ENCODE measurements at places on chromosomes 7 and 10.

GRCh38 chr7:27156508-27156898 is at the start of gene HOXA7:
HOXA7 (minus strand) TSS chr7:27156675; CDS start chr7:27156545, 130 bp downstream.
- peak; percentile 39 for DNase-seq

GRCh38 chr10:56286096-56286495 is 75.0 kb downstream of the ZWINT start:
- no peak for DNase-seq

GRCh38 chr10:22029445-22030236 is 26.1 kb upstream of the DNAJC1 start:
- DNase-seq, result no peak

GRCh38 chr7:4800926-4801838 is 25.8 kb downstream of the AP5Z1 start:
- no peak for DNase-seq

DNA sequence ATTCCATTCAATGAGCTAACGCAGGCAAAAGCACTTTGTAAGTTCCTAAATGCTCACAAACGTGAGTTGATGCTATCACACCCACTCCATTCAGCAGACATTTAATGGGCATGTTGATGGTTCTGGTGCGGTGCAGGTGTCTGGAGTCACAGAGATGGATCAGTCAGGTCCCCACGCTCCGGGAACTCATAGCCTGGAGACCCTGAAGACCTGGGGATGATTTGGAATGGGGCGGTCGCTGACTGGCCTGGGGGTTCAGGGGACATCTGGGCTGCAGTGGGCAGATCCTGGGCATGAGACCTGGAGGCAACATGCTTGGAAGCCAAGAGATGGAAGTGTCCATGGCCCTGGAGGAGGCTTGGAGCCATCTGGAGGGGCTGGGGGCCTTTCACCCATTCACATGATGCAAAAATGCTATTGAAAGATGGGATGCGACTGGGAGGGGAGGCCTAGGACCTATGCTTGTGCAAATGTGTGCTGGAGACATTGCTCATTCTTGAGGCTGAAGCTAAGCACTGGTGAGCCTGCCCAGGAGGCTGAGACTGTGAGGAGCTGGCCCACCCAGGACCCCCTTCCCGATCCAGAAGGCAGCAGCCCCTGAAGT is 522.6 kb downstream of the GLRX3 start:
- DNase-seq, result no peak

DNA sequence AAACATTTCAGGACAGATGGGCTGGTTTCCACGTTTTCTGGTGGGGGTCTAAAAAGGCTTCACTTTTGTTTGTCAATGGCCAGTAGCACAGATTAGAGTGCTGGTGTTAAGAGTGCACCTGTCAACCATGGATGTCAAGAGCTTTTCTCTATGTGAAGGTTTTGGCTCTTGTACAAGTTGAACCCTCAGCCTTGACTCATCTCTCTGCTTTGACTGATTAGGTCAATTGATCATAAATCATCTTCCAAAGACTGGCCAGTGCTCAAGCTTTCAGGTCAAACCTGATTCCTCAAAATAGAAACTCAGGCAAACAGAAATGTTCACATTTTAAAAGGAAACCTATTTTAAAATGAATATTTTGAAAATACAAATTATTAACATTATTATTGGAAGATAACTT is 59.6 kb upstream of the SP4 start:
- no peak for DNase-seq

DNA sequence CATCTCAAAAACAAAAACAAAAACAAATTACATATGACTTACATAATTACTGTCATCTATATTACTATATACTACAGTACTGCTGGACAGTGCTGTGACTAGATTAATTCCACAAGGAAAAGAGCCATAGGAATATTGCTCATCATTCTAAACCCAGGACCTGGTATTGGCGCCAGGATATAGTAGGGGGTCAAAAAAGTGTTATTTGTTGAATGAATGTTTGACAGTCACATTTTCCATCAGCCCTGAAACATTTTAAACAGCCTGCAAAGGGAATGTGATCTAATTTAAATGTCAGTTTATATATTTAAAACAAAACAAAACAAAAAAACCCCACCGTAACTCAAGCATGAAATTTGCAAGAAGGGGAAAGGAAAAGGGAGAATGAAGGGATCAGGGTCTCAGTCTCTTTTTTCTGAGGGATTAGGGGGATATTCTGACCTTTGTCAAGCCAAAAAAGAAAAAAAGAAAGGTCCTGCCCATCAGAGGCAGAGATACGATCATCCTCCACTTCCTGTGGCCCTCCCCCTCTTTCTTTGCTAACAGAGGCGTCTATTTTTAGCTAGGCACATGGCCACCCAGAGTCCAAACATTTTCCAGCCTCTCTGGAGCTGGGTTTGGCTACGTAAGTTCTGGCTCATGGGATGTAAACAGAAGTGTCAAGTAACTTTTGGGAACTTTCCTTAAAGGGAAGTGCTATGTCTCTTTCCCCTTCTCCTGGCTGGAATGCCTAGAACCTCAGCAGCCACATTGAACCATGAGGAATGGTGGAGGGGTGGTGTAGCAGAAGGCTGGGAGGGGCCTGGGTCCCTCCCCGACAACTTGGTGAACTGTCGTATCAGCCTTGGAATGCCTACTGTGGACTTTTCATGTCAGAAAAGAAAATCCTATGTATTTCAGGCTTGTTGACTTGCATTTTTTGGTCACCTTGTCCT is 44.6 kb upstream of the DLG5 start:
- DNase-seq, result peak; percentile 83

- no peak for DNase-seq
Measured at GRCh38 chr7:149313981-149314380, 52.0 kb downstream of the ZNF783 start.

GRCh38 chr7:81248420-81248819 is 329.6 kb upstream of the SEMA3C start:
- no peak for DNase-seq

DNA sequence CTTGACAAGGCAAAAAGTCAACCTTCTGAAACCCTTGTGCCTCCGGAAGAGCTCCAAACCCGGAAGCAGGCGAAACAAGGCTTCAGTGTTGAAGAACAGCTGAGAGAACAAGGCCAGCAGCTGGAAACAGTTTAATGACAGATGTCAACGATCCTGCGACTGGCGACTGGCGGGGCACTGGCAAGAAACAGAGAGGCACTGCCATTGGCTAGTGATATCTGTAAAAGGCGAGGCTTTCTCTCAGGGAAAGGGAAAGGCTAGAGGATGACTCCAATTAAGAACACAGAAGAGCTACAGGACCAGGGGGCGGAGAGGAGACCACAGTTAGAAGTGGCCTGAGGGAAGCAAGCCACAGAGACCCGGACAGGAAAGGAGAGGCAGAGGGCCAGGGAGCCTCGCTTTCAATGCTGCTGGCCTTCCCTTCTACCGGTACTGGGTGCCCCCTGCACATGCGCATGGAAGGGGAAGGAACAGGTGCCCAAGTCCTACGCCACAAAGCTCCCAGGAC is 19.4 kb downstream of the ITGB1 start:
- no peak for DNase-seq

DNA sequence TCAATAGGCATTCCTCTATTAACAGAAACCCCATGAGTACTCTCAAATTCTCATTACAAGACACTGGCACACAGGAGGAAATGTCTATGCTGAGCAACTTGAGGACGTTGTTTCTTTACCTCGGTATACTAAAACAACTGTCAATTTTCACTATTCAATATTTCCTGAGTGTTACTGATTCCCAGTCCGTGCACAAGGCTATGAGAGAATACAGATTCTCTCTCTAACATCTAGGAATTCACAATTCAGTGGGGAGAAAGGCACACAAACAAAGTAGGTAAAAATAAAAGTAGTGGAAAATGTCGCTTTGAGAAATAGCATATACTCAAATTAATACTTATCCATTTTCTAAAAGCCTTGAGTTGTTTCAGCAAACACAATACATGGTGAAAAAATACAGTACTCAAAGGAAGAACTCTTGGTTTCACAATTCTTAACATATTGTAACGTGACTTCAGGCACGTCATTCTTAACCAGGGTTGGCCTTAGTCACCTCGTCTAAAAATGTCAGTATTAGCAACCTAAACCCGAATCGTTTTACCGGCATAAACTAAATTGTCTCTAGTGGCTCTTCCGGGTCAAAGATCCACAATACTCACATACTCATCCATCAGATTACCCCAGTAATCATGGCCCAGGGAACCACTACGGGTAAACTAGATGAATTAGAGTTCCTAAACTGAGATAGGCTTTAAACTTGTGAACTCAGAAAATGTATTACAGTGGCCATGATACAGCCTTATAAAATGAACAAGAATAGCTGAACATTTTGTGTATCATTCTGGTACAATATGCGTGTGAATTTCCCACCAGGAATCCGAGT is 1.5 kb downstream of the IPMK start:
- DNase-seq, result no peak

- DNase-seq, result no peak
Measured at GRCh38 chr7:119733127-119733879, 539.7 kb upstream of the KCND2 start.

DNA sequence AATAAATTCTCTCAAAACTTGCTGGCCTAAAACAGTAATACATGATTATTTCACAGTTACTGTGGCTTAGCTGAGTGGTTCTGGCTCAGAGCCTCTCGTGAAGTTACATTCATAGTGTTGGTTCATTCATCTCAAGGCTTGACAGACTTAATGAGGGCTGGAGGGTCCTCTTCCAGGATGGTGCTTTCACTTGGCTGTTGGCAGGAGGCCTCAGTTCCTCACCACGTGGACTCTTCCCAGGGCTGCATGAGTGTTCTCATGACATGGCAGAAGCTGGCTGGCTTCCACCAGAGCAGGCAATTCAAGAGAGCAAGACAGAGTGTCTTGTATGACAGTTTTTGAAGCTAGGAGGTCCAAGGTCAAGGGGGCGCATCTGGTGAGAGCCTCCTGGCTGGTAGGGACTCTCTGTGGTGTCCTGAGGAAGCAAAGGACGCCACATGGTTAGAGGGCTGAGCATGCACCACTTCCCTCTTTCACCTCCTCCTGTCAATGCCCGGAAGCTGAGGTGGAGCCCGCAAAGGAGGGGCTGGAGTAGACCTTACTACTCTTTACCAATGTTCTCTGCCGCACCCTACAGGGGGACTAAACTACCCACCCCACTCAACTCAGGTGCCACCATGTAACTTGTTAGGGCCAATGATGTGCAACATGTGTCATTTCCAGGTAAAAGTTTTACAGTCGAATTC is 58.2 kb upstream of the YAE1 start:
- no peak for DNase-seq

DNA sequence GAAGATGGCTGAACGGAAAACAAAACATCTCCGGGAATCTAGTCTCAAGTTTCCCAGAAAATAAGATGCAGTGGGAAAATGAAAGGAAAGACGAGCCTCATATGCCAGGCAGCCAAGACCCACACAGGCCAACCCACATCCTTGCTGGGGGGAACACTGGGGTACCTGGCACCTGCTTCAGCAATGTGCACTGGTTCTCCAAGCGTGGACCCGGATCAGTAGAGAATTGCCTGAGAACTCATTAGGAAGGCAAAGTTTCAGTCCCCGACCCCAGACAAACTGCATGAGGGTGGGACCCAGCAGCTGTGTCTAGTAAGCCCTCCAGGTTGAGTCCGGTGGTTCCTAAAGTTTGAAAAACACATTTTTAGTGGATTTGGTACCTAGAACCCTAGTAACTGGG is 18.4 kb downstream of the FAM53B start:
- no peak for DNase-seq

DNA sequence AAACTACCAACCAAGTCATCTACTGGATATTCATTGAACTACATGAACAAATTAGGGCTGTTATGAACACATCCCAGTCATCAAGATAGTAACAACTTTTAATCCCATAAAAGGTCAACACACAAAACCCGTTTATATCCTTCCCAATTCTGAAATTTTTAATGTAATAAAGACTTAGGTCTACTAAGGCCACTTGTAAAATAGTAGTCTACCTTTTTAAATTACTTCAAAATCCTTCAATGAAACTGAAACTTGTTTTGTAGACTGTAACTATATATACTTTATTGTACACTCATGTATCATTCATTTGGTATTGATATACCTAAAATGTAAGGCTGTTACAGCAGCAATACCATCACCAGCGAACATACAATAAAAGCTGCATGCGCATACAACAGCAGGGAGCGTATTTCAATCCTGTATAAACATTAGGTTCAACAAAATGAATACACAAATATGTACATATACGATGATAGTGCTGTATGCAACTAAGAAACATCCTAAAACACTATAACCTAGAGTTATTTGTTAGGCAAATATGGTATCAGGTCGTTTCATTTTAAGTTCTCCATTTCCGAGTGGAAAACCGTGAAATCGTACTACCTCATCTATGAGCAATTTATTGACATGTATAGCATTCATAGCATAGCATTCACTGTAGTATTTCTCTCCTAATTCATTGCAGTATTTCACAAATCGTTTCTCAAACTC is 973 bp downstream of the ATAD1 start:
- no peak for DNase-seq

- DNase-seq, result no peak
Measured at GRCh38 chr7:120743128-120743527, 114.8 kb downstream of the TSPAN12 start.

DNA sequence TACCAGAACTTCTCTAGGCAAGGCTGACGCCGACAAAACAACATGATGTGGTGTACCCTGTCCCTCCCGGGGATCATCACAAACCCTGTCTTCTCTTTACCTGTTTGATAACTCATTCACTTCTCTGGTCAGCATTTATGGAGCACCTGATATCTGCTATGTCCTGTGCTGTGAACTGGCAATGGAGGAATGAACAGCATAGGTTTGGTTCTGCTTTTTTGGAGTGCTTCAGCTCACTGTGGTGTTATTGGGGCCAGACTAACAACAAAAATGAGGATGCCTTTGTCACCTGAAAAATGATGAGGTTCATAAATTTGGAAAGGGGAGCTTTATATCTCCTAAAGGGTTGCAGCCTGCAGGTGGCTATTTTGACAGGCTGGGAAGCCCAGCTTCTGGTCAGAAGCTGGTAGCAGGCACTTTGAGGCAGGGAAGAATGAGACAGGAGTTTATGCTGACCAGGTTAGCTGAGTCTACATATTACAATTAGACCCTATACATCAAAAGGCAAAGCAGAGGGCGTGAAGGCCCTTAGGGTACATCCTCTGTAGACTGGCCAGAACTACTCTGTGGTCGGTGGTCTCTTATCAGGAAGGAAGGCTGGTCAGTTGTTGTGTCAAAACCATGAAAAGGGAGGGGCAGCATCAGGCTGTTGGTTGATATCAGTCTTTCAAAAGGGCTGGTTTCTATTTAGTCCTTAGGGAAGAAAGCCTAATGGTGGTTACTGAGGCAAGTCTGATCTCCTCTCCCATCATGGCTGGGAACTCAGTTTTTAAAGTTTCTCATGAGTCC is 42.3 kb downstream of the SH2D4B start:
- DNase-seq, result no peak

DNA sequence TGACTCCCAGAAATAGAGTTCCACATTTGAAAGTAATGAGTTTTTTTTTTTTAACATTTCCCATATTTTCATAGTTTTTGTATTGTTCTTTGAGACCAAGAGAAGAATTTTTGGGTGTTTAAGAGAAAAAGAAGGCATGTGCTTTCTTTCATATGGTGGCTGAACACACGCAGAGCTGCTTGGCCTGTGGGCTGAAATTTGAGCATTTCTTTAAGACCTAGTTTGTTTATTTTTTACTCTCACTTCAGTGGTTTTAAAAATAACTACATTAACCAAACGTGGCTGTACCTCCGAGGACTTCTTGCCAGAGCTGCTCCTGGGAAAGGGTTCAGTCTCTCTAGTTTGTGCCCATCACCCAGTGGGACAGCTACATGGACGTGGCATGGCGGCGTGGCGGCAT is 58.3 kb downstream of the INPP5A start:
- DNase-seq, result no peak

- DNase-seq, result no peak
Measured at GRCh38 chr7:18191862-18192625, 164.4 kb upstream of the PRPS1L1 start.

Measured in heart left ventricle (tissue), 16 donors.